Sigmoid colon (tissue), 7 donors: ENCODE measurements at places on chromosomes 7 and 10. TPM values are rescaled to one million over a fixed set of nuclear protein-coding genes. Genes with fewer than 3 reads are reported as not detected.

DNA sequence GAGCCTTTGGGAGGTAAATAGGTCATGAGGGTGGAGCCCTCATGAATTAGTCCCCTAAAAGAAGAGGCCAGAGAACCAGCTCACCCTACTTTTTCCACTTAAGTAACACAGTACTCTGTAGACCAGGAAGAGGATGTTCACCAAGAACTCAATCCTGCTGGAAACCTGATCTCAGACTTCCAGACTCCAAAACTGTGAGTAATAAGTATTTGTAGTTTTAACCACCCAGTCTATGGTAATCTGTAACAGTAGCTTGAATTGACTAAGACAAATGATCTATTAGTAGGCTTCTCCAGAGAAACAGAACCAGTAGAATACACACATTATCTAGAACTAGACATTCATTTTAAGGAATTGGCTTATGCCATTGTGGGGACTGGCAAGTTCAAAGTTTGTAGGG is 51.5 kb downstream of the ANKMY2 start:
- H3K4me3 ChIP-seq: no peak overlapping the region
- H3K27me3 ChIP-seq: no peaks in the 10 kb centered on the region
- H3K27ac ChIP-seq: no peak overlapping the region
- H3K4me1 ChIP-seq: no peaks in the 10 kb centered on the region

DNA sequence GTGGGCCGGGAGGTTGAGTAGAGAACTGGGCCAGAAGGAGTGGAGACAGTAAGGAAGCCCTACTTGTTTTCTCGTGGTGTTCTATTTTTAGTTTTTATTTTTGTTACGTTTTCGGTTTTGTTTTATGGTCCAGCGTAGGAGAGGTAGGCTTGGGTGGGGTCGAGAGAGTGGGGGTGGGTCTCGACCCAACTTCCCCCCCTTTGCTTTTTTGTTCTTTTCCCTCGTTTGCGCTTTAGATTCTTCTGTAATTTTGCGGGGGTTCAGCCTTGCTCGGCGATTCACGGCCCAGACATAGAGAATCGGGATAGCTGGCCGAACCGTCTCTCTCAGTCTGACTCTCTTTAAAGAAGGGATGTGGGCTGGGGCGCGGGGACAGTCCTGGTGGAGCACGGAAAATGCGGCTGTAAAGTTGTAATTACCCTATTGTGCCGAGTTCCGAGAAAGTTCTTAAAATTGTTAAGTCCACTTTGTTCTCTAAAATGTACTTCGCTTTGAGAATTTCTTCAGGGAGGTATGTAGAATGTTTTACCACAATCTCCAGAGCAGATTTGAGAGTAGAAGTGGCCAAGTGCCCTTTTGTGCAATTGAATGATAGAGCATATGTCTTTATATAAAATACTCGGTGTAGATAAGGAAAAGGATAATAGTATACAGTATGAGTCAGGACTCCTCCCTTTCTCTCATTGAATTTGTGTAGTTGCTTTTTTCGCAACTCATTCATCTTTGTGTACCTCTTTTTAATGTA is 816 bp downstream of the DMTF1 start:
- peak overlapping the region; percentile 85 for H3K4me3 ChIP-seq
- H3K27me3 ChIP-seq: no peaks in the 10 kb centered on the region
- peak; percentile 68 for DNase-seq
- H3K36me3 ChIP-seq: no peaks in the 10 kb centered on the region
- peaks cover 55% of the 10 kb centered on the region for H3K4me1 ChIP-seq
- H3K27ac ChIP-seq: peak overlapping the region; percentile 96

DNA sequence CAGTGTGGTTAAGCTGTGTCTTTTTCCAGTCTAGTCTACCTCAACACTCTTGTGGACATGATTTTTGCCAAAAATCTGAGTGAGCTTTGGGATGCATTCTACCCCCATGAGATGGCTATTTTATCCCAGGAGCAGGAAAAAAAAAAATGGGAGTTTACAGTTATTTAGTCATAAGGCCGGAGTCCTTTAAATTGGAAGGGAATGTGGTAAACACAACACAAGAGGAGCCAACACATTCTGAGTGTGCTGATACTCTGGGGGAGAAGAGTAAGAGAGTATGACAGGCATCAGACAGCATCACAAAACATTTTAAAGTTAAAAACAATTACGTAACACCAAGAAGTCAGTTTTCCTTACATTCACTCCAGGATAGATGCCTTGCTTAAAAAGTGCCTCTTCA is 46.1 kb downstream of the C1GALT1 start:
- H3K4me3 ChIP-seq: no peak overlapping the region
- no peaks in the 10 kb centered on the region for H3K36me3 ChIP-seq
- H3K4me1 ChIP-seq: no peaks in the 10 kb centered on the region
- no peaks in the 10 kb centered on the region for H3K27me3 ChIP-seq
- no peak overlapping the region for H3K27ac ChIP-seq
- no peak for DNase-seq

DNA sequence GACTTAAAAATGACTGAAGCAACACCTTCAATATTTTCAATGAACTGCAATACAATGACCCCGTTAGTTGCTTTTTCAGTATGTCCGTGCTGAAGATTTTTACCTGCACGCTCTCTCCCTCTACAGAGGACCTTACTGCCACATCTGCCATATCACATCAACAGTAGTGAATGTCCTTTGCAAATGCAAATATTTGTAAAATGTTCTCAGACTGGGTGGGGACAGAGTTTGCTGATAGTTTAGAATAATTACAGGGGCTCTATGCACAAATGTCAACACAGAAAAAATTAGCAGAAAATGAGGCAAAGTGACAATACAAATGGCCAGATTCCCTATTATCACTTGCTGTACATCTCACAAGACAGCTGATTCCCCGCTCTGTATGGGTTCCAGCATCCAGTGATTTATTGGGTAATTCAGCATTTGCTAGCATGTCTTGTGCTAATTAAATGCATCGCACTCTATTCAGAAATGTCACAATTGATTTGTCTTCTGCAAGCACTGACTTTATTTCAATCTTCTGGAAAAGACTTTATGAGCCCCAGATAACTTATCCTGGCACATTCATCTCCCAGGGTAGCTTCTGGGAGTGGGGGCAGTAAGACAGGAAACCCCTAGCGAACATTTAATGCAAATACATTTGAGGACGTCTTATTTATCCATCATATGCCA is 69.1 kb upstream of the PTER start:
- no peak overlapping the region for H3K4me3 ChIP-seq
- no peak for DNase-seq
- H3K4me1 ChIP-seq: no peaks in the 10 kb centered on the region
- no peaks in the 10 kb centered on the region for H3K27me3 ChIP-seq
- H3K27ac ChIP-seq: no peak overlapping the region

GRCh38 chr7:17054836-17055235 is 173.1 kb upstream of the AGR3 start:
- no peak overlapping the region for H3K27ac ChIP-seq
- H3K36me3 ChIP-seq: no peaks in the 10 kb centered on the region
- H3K27me3 ChIP-seq: no peaks in the 10 kb centered on the region
- no peaks in the 10 kb centered on the region for H3K4me1 ChIP-seq
- no peak for DNase-seq

DNA sequence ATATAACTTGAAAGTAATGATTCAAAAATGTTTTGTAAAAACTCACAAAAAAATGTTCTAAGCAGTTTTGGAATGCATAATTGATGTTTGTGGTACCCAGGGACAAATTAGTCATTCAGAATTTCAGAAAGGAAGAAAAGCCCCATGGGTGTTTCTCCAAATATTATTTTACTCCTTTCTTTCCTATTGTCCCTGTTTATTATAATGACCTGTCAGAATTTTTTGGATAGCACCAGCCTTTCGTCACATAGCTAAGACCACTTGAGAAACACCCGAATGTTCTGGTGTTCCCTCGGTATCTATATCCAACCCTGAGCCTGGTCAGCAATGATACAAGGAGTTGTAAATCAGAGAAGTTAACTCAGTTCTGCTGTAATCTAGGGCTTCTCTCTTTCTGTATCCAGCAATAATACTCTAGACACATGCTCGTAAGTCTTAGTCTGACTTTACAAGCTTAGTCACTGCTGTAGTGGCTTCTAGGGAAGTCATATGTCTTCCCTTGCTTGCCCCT is 64.8 kb upstream of the MEOX2 start:
- H3K36me3 ChIP-seq: no peaks in the 10 kb centered on the region
- H3K27ac ChIP-seq: peak overlapping the region; percentile 66
- H3K4me3 ChIP-seq: no peak overlapping the region
- H3K4me1 ChIP-seq: peaks cover 59% of the 10 kb centered on the region
- DNase-seq: no peak

GRCh38 chr10:87500646-87501048 is 4.0 kb upstream of the MINPP1 start:
- no peak overlapping the region for H3K27ac ChIP-seq
- H3K36me3 ChIP-seq: no peaks in the 10 kb centered on the region
- no peak for DNase-seq
- H3K4me1 ChIP-seq: peaks cover 12% of the 10 kb centered on the region
- H3K27me3 ChIP-seq: no peaks in the 10 kb centered on the region

DNA sequence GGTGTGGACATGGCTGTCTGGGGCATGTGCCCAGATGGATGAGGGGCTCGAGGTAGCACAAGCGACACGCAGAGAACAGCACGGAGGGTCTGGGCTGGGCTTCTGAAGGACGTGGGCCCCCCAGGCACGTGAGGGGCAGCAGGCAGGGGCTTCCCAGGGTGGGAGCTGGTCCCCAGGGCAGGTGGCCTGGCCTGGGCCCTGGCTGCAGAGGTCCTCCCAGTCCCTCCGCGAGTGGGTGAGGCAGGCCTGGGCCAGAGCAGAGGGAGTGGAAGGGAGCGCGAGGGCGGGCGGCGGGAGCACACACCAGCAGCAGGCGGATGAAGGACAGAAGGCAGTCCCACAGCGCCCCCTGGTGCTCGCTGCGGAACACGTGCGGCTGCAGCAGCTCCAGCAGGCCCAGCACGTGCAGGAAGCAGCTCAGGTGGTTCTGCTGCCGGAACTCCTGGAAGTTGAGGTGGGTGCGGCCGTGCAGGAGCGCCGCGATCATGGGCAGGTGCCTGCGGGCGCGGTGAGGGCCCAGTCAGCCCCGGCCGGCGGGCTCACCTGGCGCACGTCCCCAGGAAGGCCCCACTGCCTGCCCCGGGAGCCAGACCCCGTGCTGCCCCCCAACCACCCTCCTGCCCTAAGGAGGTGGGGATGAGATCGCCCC is 14.7 kb upstream of the MICALL2 start:
- no peaks in the 10 kb centered on the region for H3K4me1 ChIP-seq
- peaks cover 52% of the 10 kb centered on the region for H3K36me3 ChIP-seq
- H3K27ac ChIP-seq: no peak overlapping the region
- no peaks in the 10 kb centered on the region for H3K27me3 ChIP-seq

- H3K36me3 ChIP-seq: no peaks in the 10 kb centered on the region
- no peak for DNase-seq
- H3K27me3 ChIP-seq: no peaks in the 10 kb centered on the region
- H3K27ac ChIP-seq: no peak overlapping the region
- no peak overlapping the region for H3K4me3 ChIP-seq
Observed at GRCh38 chr10:33733058-33733457, 398.6 kb upstream of the NRP1 start.

DNA sequence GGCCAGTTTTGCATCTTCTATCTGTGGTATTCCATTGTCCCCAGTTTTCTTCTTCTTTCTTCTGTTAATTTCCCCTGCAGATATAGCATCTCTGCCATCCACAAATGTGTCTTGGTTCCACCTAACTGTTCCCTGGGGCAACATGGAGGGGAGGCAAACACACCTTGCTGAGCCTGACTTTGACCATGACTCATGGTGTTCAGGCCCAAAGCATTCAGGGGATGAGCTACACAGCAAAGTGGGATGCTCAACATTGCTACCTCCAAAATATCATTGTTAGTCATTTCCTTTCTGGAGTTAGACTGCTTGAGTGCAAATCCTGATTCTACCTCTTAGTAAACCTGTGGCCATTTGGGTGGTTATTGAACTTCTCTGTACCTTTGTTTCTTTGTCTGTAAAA is 542.7 kb downstream of the LRMDA start:
- peaks cover 21% of the 10 kb centered on the region for H3K4me1 ChIP-seq
- H3K27ac ChIP-seq: no peak overlapping the region
- no peak overlapping the region for H3K4me3 ChIP-seq
- no peaks in the 10 kb centered on the region for H3K36me3 ChIP-seq

DNA sequence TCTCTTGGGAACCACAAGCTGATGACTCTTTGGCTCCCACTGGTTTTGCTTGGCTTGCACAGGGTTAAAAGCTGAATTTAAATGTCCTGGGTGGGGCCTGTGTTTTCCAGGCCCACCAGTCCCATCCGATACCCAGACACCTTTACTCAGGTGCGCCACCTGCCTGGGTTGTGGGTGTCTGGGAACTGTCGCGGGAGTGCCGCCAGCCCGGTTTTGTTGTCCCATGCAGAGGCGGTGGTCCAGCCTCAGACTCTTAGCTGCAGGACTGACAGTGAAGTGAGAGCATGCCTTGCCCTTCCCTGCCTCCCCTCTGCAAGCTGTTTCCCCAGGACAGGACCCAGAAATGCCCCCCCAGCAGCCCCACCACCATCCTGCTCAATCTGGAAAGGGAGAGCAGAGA is 255.6 kb upstream of the ZNF32 start:
- H3K4me3 ChIP-seq: no peak overlapping the region
- no peaks in the 10 kb centered on the region for H3K36me3 ChIP-seq
- H3K27ac ChIP-seq: peak overlapping the region; percentile 65
- no peaks in the 10 kb centered on the region for H3K4me1 ChIP-seq
- DNase-seq: no peak

GRCh38 chr10:32033171-32033570 is 23.1 kb downstream of the KIF5B start:
- no peak overlapping the region for H3K4me3 ChIP-seq
- no peak for DNase-seq
- H3K36me3 ChIP-seq: peaks cover 83% of the 10 kb centered on the region
- no peak overlapping the region for H3K27ac ChIP-seq
- H3K4me1 ChIP-seq: peaks cover 7% of the 10 kb centered on the region

DNA sequence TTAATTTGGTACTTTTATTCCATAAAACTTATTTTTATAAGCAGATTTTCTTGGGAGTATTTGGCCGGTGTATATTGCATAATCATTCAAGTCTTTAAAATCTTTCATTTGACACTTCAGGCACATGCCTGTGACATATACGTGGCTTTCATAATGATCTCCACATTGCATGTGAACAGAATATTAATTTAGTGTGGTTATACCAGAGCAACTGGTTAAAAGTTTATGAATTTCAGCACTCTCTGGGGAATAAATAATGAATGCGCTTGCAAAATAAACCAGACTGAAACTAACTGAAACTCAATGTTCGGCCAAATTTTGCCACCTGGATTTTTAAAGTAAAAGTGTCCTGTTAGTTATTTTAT is 242.3 kb downstream of the GLI3 start:
- H3K4me1 ChIP-seq: no peaks in the 10 kb centered on the region
- H3K4me3 ChIP-seq: no peak overlapping the region
- H3K27ac ChIP-seq: no peak overlapping the region
- no peaks in the 10 kb centered on the region for H3K27me3 ChIP-seq

Gene SPDYE6
- not detected for total RNA-seq

Gene SLC26A3
- 12.0 TPM for total RNA-seq

Gene FAM25G
- total RNA-seq: not detected

Gene DPY19L1
- 17.1 TPM for total RNA-seq

Gene COBL
- 5.4 TPM for total RNA-seq

Gene CTAGE4
- total RNA-seq: 1.5 TPM

Gene LDB3
- total RNA-seq: 42.1 TPM

Gene CARD11
- 0.14 TPM for total RNA-seq

Gene HNRNPH3
- 68.3 TPM for total RNA-seq

Gene NT5C2
- 37.7 TPM for total RNA-seq

Gene MRLN
- not detected for total RNA-seq

Gene PPP1R9A
- total RNA-seq: 44.9 TPM
